ENCODE measurements at places on chromosomes 11 and 22. TPM values are rescaled to one million over a fixed set of nuclear protein-coding genes. Genes with fewer than 3 reads are reported as not detected.

DNA sequence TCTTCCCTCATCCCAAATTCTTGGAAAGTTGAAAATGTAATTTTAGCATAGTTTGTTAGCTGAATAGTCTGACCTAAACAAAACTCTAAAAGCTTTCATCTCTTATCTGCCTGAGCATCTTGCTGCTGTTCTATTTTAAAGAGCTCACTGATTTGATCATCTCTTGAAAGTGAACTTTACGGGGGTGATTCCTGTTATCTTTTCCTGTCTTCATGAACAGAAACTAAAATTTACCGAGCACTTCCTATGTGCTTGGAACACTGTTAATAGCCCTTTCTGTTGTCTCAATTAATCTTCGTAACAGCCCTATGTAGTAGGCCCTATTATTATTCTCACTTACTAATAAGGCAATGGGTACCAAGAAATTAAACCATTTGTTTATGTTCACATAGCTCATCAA, 12.3 kb downstream of the AMOTL1 start:
- no peaks in the 10 kb centered on the region for H3K27me3 ChIP-seq
- no peaks in the 10 kb centered on the region for H3K4me1 ChIP-seq
- H3K36me3 ChIP-seq: no peaks in the 10 kb centered on the region
- no peak overlapping the region for H3K27ac ChIP-seq
- no peak overlapping the region for H3K4me3 ChIP-seq

GRCh38 chr11:3129591-3130268, 35.4 kb downstream of the OSBPL5 start:
- H3K36me3 ChIP-seq: peaks cover 7% of the 10 kb centered on the region
- no peak overlapping the region for H3K4me3 ChIP-seq
- no peak overlapping the region for H3K27ac ChIP-seq
- H3K27me3 ChIP-seq: no peaks in the 10 kb centered on the region
- no peak for DNase-seq

DNA sequence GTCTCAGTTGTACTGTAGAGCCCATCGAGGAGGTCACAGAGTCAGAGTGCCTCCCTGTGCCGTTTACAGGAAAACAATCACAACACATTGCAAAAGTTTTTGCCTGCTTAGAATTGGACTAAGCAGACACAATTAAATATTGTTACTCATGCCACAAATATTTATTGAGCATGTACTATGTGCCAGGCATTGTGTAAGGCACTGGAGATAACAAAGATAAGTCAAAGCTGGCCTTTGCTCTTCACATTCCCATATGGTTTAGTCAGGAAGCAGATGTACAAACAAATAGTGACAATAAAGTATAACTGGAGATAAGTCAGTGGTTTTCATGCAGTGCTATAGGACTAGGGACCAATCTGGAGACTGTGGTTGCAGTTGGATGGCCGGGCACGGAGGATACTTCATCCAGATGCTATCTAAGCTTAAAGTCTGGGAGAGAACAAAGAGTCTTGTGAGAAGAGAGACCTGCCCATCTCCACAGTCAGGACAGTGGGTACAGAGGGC, 550.7 kb downstream of the INSC start:
- H3K36me3 ChIP-seq: no peaks in the 10 kb centered on the region
- no peak overlapping the region for H3K27ac ChIP-seq
- H3K27me3 ChIP-seq: no peaks in the 10 kb centered on the region
- no peaks in the 10 kb centered on the region for H3K4me1 ChIP-seq
- DNase-seq: no peak

- no peak overlapping the region for H3K27ac ChIP-seq
- no peaks in the 10 kb centered on the region for H3K4me1 ChIP-seq
- H3K27me3 ChIP-seq: peaks cover 7% of the 10 kb centered on the region
- H3K4me3 ChIP-seq: no peak overlapping the region
- no peak for DNase-seq
These were observed 121.5 kb upstream of the TEAD1 start for GRCh38 chr11:12552692-12553091.

DNA sequence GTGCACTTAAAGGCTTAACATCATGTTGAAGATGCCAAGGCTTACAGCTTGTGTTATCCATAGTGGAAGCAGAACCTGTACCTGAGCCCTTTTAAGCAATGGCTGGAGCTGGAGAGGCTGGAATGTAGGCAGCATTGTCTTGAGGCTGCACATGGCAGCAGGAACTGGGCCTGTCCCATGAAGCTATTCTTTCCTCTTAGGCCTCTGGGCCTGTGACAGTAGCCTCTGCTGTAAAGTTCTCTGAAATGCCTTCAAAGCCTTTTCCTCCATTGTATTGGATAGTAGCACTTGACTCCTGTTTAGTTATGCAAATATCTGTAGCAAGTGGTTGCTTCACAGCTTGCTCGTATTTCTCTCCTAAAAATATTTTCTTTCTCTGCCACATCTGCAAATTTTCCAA, 127.4 kb upstream of the ANO5 start:
- H3K4me1 ChIP-seq: no peaks in the 10 kb centered on the region
- DNase-seq: no peak
- no peaks in the 10 kb centered on the region for H3K27me3 ChIP-seq
- no peak overlapping the region for H3K4me3 ChIP-seq
- H3K27ac ChIP-seq: no peak overlapping the region

Gene TYR
- total RNA-seq: not detected

Gene SCGB1C1
- total RNA-seq: not detected
